ENCODE measurements at places on chromosomes 13 and 19.
A peak's percentile ranks its signal among the peaks of the same experiment; 100 is the strongest.

- DNase-seq, result no peak
These were observed 10.4 kb upstream of the ITM2B start for GRCh38 chr13:48222358-48223301.

GRCh38 chr13:44440046-44440608 lies 66.5 kb downstream of the SERP2 start:
- no peak for DNase-seq

DNA sequence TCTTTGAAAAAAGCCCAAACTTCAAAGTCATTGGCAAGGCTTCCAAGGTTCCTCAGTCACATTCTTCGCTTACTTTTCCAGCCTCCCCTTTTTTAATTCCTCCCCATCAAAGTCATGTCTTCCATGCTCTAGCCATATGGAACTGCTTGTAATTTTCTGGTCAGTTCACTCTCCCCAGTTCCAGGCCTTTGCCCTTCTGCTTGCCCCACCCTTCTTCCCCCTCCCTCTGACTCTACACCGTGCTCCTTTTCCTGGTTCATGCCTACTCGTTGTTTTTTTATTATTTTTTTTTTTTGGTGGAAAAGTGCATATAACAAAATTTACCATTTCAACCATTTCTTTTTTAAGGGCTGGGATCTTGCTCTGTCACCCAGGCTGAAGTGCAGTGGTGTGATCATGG lies 102.3 kb downstream of the UBL3 start:
- DNase-seq, result no peak

- no peak for DNase-seq
These were observed 344.0 kb downstream of the DACH1 start for GRCh38 chr13:71522941-71523526.

DNA sequence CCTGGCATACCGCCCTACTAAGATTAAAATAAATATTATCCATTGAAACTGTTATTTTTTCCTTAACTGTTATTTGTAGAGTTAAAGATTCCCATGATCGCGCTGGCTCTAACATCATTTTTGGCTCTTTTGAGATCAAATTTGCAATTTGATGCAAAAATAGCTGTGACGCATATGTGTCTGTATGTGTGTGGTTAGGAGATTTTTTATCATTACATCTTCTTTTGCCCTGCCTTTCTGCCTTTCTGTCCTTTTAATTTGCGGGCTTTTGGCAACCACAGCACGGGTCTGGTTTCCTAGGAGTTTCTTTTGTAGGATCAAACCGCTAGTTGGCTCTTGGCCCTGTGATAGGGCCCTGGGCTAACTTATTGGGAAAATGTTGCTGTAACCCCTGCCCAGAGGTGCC lies 37.3 kb upstream of the ALOX5AP start:
- no peak for DNase-seq

DNA sequence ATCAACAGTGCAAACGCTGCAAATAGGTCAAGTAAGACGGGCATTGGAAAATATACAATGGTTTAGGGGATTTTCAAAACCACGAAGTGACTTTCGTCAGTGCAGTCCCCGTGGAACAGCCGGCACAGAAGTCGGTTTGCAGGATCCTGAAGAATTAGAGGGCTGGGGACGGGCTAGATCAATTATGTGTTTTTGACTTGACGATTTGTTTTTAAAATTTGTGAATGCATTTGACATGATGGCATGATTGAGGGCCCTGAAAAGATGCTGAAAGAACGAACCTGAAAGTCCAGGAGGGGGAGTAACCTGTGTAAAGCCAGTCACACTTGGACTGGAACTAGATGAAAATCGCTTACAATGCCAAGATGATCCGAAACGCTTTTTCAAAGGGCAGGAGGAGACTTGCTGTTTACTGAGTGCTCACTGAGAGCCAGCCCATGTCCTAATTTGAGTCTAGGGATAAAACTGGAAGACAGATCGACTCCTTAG lies 8.9 kb upstream of the DGKH start:
- no peak for DNase-seq

DNA sequence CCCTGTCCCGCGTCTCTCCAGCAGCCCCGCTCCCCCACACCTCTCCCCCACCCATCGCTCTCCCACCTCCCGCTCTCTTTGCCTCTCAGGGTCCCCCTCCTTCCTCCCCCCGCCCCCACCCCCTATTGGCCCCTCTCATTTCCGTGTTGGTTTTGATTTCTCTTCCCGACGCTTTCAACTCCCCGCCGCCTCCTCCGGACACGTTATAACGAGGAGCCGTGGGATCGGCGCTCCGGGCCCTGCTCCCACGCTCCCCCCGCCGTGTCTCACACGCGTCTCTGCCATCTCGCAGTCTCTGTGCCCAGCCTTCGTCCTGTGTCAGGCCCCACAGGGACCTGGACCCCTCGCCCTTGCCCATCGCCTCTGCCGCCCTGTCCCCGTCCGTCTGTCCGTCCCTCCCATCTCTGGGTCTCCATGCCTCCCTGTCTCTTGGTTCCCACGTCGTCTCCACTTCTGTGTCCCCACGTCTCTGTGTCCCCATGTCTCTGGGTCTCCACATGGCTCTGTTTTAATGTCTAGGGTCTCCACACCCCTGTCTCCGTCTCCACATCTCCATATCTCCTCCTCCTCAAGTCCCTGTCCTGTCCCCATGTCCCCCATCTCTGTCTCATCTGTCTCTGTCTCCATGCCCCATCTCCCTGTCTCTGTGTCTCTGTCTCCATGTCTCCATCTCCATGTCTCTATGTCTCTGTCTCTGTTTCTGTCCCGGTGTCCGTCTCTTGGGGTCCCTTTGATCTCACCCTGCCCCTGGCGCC lies 13.1 kb downstream of the ERFL start:
- DNase-seq, result no peak

DNA sequence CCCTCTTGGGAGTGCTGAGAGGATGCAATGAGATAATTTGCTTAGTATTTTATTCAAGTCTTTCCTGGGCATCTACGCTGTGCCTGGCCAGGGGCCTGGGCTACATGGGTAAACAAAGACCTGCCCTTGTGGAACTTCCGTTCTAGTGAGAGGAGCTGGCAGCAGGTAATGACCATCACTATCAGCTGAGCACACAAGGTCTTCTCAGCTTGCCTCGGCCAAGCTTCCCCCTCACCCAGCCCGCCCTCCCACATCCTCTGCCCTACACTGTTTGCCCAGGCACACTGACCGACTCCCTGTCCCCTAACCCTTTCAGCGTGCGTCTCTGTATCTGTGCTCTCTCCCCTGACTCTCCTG lies 8.6 kb upstream of the FKRP start:
- DNase-seq, result no peak

DNA sequence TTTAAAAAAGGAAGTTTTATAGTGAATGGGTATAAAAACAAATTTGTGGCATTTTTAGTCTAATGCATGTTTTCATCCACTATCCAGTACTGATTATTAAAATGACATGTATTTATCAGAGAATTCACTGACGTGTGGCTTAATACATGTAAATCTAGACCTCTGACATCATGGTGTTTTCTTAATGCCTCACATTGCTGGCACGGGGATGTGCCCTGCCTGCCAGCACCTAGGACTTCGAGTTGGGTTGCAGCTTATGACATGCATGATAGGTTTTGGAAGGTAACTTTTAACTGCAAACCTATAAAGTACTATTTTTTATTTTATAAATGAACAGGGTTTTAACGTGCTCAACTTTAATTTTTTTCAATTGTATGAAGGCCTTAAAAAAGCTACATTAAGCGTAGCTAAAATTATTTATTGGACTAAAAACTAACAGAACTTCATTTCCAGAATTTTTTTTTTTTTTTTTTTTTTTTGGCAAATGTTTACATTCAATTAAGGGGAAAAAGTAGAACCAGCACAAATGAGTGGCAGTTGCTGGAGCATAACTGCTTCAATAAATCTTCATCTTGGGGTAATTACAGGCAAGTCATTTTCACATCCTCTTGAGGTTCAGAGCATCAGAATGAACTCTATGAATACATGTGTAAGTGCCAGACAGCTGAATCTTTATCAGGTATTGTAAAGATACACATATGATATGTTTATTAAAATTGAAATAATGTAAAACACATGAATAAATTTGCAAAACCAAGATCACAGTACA lies 16.3 kb downstream of the METTL21C start:
- DNase-seq, result no peak

- peak; percentile 53 for DNase-seq
These were observed 111.0 kb downstream of the HSPH1 start for GRCh38 chr13:31050486-31051400.

DNA sequence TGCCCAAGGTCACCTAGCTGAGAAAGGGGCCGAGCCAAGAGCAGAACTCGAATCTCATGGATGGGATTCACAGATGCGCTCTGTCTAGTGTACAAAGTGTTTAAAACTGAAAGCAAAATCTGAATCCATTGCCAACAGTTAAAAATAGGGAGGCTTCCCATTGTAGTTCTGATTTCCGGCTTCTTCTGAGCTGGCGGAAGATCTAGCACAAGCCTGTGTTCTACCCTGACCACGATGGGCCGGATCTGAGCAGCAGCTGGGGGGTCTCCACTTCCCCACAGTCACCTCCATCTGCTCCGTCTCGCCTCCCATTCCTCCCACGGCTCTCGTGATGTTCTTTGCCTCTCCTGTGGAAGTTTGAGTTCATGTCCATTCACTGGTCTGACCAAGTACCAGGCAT lies 2.4 kb downstream of the CACNG8 start:
- no peak for DNase-seq

DNA sequence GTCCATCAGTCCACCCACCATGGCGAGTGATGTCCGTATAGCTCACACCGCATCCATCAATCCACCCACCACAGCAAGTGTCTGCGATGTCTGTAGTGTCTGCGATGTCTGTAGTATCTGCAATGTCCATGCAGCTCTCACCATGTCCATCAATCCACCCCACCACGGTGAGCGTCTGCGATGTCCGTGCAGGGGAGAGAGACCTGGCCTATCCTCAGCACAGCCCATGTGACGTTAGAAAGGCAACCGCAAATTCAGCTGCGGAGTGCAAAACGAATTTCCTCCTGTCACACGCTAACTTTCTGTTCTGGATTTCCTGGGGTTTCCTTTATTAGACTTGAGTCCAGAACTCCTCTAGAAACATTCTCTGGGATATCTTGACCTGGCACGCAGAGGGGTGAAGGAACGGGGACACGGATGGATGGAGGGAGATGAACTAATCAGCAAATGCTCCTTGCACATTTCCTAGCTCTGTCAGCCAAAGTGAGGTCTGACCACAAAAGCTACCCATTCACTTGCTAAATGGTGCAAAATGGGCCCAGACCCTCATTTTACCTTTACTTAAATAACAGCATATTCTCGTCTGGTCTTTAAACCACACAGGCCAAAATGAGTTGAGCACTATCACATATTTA lies 18.3 kb downstream of the RASA3 start:
- peak; percentile 49 for DNase-seq

- peak; percentile 84 for DNase-seq
These were observed 31.2 kb downstream of the NLRP12 start for GRCh38 chr19:53792721-53793433.

- no peak for DNase-seq
These were observed 919.0 kb downstream of the EFNB2 start for GRCh38 chr13:105616333-105617075.

GRCh38 chr13:26021516-26021915 lies 30.3 kb downstream of the SHISA2 start:
- no peak for DNase-seq

GRCh38 chr19:47663911-47664771 lies 49.1 kb upstream of the EHD2 start:
- DNase-seq, result no peak

DNA sequence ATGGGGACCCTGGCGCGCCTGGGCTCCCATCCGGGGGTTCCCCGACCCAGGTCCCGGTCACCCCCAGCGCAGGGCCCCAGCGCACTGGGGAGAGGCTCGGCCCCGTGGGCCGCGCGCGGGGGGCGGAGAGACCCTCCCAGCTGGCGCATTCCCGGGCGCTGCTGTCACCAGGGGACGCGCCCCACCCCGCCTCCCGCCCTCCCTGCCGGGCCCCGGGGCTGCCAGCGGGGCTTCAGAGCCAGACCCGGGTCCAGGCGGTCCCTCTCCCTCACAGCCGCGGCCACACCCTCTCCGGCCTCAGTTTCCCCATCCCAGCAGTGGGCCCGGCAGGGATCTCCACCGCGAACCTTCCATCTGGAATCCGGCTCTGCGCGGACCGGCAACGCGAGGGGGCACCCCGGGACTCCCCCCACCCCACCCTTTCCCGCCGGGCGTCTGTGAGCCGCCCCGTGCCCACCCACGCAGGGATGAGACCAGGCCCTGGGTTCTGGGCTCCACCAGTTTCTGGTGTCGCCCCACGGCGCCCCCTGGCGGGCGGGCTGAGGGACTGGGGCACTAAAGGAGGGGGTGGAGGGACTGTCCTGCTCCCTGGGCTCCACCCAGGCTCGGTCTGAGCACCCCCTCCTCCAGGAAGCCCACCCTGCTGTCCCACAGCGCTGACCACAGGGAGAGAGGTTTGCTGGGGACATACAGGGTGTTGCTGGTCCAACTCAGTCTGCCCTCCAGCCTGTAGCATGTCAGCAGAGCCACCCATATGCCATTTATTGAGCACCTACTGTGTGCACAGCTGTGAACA lies 878 bp upstream of the ADAMTSL5 start:
- DNase-seq, result peak; percentile 91

DNA sequence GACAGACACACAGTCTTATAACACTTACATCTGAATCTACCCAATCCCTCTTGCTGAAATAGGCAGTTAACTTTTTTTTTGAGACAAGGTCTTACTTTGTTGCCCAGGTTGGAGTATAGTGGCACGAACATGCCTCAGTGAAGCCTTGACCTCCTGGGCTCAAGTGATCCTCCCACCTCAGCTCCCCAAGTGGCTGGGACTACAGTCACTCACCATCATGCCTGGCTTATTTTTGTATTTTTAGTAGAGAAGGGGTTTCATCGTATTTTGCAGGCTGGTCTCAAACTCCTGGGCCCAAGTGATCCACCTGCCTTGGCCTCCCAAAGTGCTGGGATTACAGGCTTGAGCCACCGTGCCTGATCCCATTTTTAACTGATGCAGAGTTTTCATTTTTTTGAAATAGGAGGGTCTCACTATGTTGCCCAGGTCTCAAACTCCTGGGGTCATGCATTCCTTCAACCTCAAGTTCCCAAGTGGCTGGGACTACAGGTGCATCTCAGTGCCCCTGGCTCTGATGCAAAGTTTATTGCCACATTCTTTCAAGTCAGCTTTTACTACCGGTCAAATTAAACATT lies 7.6 kb downstream of the ELF1 start:
- no peak for DNase-seq

DNA sequence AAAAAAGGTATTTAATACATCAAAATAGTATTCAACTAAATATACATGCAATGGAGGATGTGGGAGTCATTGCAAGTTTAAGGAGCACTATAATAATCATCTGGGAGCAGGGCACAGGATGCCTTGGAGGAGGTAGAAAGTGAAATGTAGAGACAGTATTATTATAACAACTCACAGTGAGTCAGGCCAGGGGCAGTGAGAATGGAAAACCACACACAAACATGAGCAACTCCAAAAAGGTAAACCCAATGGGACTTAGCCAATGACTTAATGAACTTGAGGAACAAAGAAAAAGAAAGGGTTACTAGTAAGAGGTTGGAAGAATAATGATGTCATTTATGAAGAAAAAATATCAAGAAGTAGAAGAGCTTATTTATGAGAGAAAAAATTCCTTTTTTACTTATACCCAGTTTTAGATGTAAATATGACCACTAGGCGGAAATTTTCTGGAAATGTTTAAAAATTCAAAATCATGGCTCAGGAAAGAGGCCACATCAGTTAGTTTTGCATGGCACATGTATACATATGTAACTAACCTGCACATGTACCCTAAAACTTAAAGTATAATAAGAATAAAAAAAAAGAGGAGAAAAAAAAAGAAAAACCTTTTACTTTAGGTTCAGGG lies 389.3 kb downstream of the SUCLA2 start:
- DNase-seq, result no peak

GRCh38 chr19:46748325-46749109 lies 2.3 kb upstream of the STRN4 start:
- peak; percentile 94 for DNase-seq
